ENCODE measurements at places on chromosomes 3 and 15. TPM values are rescaled to one million over a fixed set of nuclear protein-coding genes. Genes with fewer than 3 reads are reported as not detected.

ASTE1 gene
- total RNA-seq: 14.3 TPM

CHRM5 gene
- not detected for total RNA-seq

CFAP161 gene
- total RNA-seq: not detected

DUOXA1 gene
- not detected for total RNA-seq

LZTFL1 gene
- 8.4 TPM for total RNA-seq

CHRD gene
- total RNA-seq: not detected

Measured in activated naive CD4-positive, alpha-beta T cell treated with anti-CD3 and anti-CD28 coated beads, Interleukin-2, amount 10 ng/mL, durations not matched to agents 5 hours and 36 hours (primary cell).